ENCODE measurements at places on chromosomes 3 and 15.

DNA sequence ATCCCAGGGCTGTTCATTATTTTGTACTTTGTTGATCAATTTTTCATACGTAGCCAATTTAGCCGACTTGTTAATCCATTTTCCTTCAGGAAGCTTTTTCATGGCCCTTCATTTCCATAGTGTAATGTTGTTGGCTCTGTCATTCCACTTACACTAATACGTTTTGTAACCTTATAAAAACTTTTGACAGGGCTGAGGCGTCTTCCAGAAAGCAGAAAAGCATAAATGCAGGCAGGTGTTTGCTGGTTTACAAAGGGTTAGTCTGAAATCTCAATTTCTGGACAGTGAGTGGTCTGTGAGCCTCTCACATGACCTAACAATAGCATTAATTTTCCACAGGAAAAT, 444.0 kb downstream of the OTOL1 start:
- no peak for DNase-seq

DNA sequence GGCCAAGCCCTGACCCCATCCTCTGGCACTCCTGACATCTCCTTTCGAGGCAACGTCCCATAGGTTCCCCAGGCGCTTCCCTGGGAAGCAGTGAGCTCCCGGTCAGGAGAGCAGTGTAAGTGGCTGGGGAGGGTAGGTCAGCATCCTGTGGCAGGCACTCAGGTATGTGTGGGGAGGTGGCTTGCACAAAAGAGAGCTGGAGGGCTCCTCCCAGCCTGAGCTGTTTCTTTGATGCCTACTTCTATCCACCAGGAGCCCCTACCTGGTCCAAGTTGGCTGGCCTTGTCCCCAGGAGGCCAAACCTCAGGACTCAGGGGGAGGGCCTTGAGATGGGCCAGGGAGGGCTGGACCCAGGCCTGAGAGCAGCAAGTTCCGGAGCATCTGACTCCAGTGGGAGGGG, 31.7 kb upstream of the LINGO1 start:
- DNase-seq = no peak

- DNase-seq = peak; percentile 14
These were observed 76.6 kb downstream of the NEDD4 start for GRCh38 chr15:55916666-55917409.

DNA sequence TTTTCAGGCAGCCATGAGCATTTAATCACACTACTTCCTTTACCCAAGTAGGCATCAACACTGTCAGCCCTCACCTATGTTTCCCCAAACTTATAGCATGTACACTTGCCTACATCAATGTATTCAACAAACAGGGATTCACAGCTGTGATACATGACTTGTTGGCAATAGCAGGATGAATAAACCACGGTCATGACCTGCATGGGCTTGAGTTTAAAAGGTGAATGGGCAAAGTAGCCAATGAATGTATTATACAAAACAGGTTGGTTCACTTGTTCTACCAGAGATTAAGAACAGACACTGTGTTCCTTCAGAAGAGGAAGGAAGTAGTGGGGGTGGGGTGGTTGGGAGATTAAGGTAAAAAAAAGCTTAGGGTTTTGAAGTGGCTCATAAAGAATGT, 861.9 kb upstream of the SEMA6D start:
- DNase-seq = no peak

DNA sequence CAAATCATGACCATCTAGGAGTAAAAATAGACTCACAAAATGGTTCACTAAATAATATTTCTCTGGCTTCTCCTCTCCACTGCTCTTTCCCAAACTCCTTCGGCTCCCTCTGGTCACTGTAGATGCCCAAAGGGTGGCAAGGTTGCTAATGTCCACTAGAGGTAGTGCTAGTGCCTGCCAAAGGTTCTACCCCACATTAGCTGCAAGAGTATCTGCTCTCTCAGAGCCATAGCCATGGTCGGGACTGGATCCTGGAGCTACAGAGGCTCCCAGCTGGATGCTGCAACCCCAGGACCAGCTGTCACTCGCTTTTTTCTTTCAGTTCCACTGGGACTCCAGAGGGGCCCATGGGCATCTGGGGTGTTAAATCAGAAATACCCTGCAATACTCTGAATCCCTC, 8.5 kb downstream of the HTR3D start:
- peak; percentile 40 for DNase-seq

Data from GM03348 (cell line).